ENCODE measurements at places on chromosomes 11 and 22. TPM values are rescaled to one million over a fixed set of nuclear protein-coding genes. Genes with fewer than 3 reads are reported as not detected.

The OR5AP2 gene
- total RNA-seq: not detected

The NFAM1 gene
- total RNA-seq: 0.29 TPM

The INS gene
- not detected for total RNA-seq

The WBP2NL gene
- 5.4 TPM for total RNA-seq

The C2CD2L gene
- total RNA-seq: 35.2 TPM

The SLC37A2 gene
- total RNA-seq: 4.8 TPM

The FDX1 gene
- total RNA-seq: 10.7 TPM

The PHLDA2 gene
- 1.1 TPM for total RNA-seq

The SYT9 gene
- total RNA-seq: not detected

The PARVG gene
- 191 TPM for total RNA-seq

The HBE1 gene
- total RNA-seq: not detected

The TEX12 gene
- total RNA-seq: not detected

The KCNC1 gene
- not detected for total RNA-seq

The OR8G1 gene
- total RNA-seq: not detected

The CHRM1 gene
- total RNA-seq: not detected

The TTC36 gene
- 1.1 TPM for total RNA-seq

The OR2D2 gene
- not detected for total RNA-seq

The TUBGCP6 gene
- 132 TPM for total RNA-seq

The C11orf52 gene
- not detected for total RNA-seq

The MRGPRE gene
- not detected for total RNA-seq

The SERGEF gene
- total RNA-seq: 54.1 TPM

The MMP10 gene
- total RNA-seq: not detected

The OR6A2 gene
- total RNA-seq: not detected

The EIF3F gene
- 330 TPM for total RNA-seq

The RIN1 gene
- 10.1 TPM for total RNA-seq

The POU2AF3 gene
- not detected for total RNA-seq

The BDNF gene
- not detected for total RNA-seq

The ACRV1 gene
- not detected for total RNA-seq

The MYRF gene
- total RNA-seq: 0.94 TPM

The MS4A3 gene
- total RNA-seq: not detected

The CTR9 gene
- 68.6 TPM for total RNA-seq

The KCNJ1 gene
- total RNA-seq: 0.17 TPM

The ADAMTS8 gene
- not detected for total RNA-seq

The SLC6A5 gene
- not detected for total RNA-seq

The HEPACAM gene
- total RNA-seq: not detected

The XKR3 gene
- not detected for total RNA-seq

The CARD10 gene
- 0.42 TPM for total RNA-seq

The MYBPC3 gene
- not detected for total RNA-seq
